ENCODE measurements at places on chromosomes 1 and 21.

DNA sequence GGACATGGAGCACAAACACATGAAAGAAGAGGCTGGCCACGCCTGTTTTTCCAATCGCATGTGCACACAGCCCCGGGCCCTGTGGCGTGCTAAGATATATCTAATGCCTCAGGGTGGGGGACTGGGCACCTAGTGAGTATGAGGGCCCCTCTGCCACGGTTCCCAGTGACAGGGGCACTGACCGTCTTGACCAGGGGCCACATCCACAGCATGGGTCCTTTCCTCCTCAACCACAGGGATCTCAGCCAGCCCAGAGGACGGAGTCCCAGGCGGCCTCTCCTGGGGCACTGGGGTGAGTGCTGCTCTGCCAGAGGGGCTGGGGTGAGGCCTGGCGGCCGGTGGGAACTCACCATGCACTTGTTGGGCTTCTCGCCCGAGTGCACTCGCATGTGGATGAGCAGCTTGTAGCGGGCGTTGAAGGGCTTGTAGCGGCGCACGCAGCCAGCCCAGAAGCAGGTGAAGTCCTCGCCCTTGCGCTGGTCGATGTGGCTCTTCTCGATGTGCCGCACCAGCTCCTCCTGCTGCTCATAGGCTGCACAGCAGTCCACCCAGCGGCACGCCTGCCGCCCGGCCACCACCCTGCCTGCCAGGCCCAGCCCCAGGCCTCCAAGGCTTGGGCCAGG is 134.7 kb downstream of the DMRTB1 start:
- peak; percentile 15 for DNase-seq

DNA sequence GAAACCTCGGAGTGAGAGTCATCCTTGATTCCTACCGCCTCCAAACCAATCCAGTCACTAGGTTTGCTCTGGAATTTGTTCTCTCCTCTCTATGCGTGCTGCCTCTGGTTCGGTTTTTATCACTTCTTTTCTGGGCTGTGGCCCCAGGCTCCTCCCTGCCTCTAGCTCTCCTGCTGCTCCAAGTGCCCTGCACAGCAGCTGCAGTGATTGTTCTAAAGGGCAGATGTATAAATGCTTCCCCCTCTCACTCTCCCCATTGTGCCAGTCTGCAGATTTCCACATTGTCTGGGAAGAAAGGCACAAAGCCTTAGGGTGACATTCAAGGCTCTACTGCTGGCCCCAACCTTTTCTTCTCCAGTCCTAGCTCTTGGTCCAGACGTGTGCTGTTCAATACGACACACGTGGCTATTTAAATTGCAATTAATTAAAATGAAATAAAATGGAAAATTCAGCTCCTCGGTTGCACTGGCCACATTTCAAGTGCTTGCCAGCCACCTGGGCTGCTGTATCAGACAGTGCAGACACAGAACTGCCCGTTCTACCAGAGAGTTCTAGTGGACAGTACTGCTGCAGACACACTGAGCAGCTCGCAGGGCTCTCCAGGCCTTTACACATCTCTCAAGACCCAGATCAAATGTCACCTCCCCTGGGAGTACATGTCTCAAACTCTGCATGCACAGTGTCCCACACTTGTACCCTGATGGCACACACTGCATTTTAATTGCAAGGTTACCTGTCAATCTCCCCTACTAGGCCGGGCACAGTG is 12.4 kb downstream of the TRIM62 start:
- DNase-seq, result no peak

DNA sequence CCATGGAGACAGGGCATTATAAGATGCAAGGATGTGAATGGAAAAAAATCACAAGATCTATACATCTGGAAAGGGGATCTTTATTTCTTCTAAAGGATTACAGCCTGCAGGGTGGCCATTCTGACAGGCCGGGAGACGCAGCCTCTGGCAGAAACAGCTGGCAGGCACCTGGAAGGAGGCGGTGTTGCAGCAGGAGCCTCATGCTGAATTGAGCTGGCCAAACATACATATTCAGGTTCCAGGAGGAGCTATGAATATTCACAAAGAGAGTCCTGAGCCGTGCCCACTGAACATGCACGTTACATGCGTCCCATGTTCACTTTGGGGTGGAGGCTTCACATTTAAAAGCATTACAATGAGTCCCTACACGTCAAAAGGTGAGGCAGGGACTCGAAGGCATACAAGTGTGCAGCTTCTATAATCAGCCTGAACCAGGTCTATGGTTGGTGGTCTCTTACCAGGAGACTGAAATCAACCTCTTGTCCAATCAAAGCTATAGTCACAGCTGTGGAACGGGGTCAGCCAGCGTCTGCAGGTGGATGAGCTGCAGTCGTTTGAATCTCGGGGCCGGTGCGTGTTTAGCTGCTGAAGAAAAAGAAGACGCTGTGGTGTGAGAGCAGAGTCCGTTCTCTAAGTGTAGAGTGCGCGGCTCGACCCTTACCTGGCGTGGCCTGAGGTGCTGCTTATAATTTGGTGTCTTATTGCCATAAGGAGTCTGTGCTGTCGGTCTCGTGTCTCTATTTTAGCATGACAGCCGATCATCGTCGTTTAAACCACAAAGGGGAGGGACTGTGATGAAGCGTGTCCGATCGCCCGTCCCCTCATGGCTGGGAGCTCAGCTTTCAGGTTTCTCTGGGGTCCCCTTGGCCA is 183.0 kb downstream of the ETS2 start:
- DNase-seq, result no peak

DNA sequence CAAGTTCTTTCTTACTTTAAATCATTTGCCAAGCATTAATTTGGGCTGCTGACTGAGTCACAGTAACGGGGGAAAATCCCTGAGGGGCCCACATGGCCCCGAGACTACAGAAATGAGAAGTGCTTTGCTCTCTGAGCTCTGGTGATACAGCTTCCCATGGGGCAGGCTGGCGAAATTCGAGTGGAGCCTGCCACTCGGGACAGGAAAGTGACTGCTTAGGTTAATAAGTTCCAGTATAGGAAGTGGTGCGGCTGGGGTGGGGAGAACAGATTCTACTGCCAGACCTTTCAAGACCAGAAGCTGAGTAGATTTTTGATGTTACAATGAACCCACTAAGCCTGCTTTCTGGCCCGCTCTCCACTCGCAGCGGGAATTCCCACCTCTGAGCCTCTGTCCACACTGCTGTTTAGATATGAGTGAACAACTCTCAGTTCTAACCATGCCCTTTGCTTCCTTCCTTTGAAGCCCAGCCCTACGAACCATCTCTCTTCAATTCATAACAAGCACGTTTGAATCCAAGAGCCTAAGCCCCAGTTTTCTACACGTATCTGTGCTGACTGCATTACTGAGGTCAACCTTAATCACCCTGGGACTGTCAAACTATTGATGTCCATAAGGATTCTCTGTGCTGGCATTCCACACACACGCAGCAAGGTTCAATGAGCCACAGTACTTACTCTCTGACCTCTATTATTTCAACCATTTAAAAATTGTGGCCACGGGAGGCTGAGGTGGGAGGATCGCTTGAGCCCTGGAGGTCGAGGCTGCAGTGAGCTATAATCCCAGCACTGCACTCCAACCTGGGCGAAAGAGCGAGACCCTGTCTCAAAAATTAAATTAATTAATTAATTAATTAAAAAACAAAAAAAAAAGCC is 9.6 kb downstream of the ZBTB17 start:
- peak; percentile 96 for DNase-seq

- peak; percentile 6 for DNase-seq
Observed at GRCh38 chr1:44417351-44418021, 12.4 kb downstream of the RNF220 start.

GRCh38 chr1:217943361-217943760 is 312.2 kb downstream of the SPATA17 start:
- no peak for DNase-seq

DNA sequence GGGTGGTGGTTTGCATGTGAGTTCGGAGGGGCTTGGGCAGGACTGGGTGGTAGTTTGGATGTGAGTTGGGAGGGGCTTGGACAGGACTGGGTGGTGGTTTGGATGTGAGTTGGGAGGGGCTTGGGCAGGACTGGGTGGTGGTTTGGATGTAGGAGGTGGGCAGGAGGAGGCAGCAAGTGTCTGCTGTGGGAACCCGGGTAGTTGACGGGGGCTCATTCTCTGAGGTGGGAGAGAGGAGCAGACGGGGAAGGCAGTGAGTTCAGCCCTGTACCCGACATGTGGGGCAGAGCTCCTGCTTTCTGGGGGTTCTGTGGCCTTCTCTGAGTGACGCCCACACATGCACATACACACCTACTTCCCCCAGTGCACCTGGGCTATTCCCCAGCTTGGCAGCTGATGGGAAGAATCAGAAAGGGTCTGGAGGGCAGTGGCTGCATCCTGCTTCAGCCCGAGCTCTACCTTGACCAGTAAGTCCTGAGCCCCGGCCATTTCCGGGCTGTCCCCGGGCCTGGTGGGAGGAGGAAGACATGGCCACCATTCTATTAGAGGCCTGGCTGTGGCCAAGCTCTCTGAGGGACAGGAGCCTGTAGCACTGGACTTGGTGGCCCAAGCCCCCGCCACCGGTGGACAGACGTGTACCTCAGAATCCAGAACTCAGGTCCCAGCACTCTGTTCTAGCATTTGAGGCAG is 58.1 kb downstream of the EDN2 start:
- no peak for DNase-seq

- no peak for DNase-seq
Observed at GRCh38 chr1:41416081-41416480, 54.8 kb downstream of the FOXO6 start.

DNA sequence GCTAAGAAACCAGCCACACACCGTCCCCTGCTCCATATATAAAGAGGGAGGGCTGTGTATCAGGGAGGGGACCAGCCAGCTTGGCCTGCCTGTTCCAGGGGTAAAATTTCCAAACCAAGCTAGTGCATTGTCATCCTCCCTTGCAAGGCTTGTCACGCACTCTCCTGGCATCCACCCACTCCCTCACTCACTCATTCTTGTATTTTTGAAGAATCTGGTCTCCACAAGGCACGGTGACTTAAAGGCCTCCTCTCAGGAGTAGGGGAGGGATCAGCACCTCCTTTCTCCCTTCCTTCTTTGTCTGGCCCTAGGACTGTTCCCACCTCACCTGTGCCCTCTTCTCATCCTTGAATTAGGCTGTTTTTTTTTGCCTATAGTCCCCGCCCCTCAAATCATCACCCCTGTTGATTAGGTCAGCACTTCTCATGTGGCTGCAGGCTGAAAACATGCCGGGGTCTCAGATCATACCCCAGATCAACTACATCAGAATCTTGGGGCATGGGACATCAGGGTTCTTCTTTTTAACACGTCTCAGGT is 5.0 kb downstream of the ABCA4 start:
- DNase-seq, result no peak

GRCh38 chr21:25107708-25108107 is 499.6 kb downstream of the MRPL39 start:
- no peak for DNase-seq

DNA sequence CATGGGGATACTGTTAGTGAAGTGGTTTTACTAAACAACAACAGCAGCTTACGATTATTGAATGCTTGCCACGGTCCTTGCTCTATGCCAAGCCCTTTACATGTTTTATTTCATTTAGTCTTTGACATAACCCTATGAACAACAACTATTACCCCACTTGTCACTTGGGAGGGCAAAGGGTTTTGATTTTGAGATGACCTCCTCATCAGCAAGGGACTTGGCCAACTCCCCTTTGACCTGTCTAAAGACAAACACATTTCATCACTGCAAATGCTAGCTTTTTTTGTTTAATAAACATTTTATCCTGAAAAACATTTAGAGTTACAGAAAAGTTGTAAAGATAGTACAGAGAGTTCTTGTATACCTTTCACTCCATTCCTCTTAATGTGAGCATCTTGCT is 152.5 kb upstream of the WNT4 start:
- no peak for DNase-seq

DNA sequence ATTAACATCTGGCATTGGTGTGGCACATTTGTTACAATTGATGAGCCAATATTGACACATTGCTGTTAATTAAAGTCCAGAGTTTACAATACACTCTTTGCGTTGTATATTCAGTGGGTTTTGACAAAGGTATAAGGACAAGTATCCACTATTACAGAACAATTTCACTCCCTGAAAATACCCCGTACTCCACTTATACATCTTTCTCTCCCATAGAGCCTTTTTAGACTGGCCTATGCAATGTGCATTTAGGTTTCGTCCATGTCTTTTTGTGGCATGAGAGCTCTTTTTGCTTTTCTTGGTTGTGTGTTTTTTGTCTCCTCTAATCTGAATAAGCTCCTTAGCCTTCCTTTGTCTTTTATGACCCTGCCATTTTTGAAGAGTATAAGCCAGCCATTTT is 40.6 kb upstream of the TSNAX start:
- no peak for DNase-seq

GRCh38 chr1:169295425-169295824 is 72.2 kb downstream of the NME7 start:
- no peak for DNase-seq

DNA sequence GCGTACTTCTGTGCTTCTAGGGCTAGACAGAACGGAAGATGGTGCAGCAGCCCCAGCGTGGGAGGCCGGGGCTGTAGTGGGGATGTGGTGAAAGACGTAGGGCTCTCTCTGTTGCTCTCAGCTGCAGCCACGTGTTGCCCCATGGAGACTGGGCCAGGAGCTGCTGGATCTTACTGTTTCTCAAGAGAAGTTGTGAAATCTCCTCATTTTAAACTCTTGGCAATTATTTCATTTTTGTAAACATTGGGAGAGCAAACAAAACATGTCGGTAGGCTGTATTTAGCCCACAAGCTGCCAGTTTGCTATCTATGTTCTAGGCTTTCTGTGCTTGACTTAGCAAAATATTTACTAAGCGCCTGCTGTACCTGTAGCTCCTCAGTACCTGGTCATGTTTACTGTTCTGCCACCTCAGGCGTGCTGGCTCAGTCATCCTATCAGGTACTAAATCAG is 15.9 kb upstream of the ELOA start:
- no peak for DNase-seq

DNA sequence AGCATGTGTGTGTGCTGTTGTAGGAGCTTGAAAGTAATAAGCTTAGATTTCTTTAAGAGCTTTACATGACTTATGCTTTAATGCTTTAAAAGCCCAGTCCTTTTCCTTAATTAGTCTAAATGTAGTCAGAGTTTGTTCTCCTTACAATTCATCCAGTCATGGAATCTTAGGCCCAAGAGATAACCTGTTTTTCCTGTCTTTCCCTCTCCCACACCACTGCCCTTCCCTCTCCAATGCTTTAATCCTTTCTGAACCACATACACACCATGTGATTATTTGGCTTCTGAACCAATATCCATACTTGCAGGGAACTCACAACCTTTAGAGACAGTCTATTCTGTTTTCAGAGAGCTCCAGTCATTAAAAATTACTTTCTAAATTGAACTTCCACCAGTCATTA is 37.6 kb downstream of the ALG6 start:
- no peak for DNase-seq

DNA sequence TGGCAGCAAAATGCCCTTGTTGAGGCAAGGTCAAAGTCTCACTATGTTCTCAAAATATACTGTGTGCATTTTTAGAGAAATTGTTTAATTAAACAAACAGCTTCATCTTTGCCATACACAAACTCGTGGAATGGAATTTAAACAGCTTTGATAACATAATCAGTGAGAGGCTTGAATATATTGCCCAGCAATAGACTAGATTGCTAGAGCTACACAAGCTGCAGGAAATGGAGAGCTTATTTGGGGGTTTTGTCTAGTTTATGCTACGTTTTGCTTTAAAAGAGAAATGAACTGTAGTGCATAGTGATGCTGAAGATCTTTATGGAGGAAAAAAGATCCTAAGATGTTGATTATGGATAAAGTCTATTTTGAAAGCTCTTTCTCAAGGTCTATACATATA is 166.8 kb upstream of the HMCN1 start:
- no peak for DNase-seq

Data from activated CD8-positive, alpha-beta T cell treated with anti-CD3 and anti-CD28 coated beads for 36 hours (primary cell).